Endothelial cell of umbilical vein (primary cell): ENCODE measurements at places on chromosomes 4 and X. TPM values are rescaled to one million over a fixed set of nuclear protein-coding genes. Genes with fewer than 3 reads are reported as not detected.

The IL13RA2 gene
- polyA plus RNA-seq = not detected in 2 replicates

The PAGE5 gene
- polyA plus RNA-seq = not detected in 2 replicates

The MAGEA9B gene
- polyA plus RNA-seq = not detected in 2 replicates

The ARSD gene
- polyA plus RNA-seq = 15.5 and 17.3 TPM in 2 replicates

The ZNF711 gene
- polyA plus RNA-seq = 1.3 and 2.2 TPM in 2 replicates

The STPG2 gene
- polyA plus RNA-seq = not detected in 2 replicates

The SMIM10 gene
- polyA plus RNA-seq = 2.0 and 2.4 TPM in 2 replicates

The TLR3 gene
- polyA plus RNA-seq = 1.6 TPM in 2 replicates

The MAGEE2 gene
- not detected in 2 replicates for polyA plus RNA-seq

The MTMR8 gene
- polyA plus RNA-seq = 0.23 and 0.24 TPM in 2 replicates

The RAB41 gene
- polyA plus RNA-seq = not detected in 2 replicates

The UGT2B17 gene
- not detected in 2 replicates for polyA plus RNA-seq

The H2BW2 gene
- polyA plus RNA-seq = not detected in 2 replicates

The BMP3 gene
- not detected in 2 replicates for polyA plus RNA-seq

The MGAT4D gene
- polyA plus RNA-seq = not detected in 2 replicates

The XAGE3 gene
- not detected in 2 replicates for polyA plus RNA-seq

The NUDT10 gene
- polyA plus RNA-seq = 0.08 and 0.22 TPM in 2 replicates

The GPR143 gene
- 17.7 TPM in 2 replicates for polyA plus RNA-seq

The KCND1 gene
- polyA plus RNA-seq = 0.54 and 1.1 TPM in 2 replicates

The APBB2 gene
- polyA plus RNA-seq = 66.7 and 79.8 TPM in 2 replicates

The KCNIP4 gene
- polyA plus RNA-seq = 0.03 TPM in 1 of 2 replicates, not detected in the other

The RASGEF1B gene
- polyA plus RNA-seq = not detected in 2 replicates

The GLOD5 gene
- not detected in 2 replicates for polyA plus RNA-seq

The MAGEC1 gene
- polyA plus RNA-seq = not detected in 2 replicates

The SCLT1 gene
- polyA plus RNA-seq = 2.1 and 3.2 TPM in 2 replicates

The VEGFC gene
- 18.7 and 20.4 TPM in 2 replicates for polyA plus RNA-seq

The CFI gene
- 6.5 and 10.0 TPM in 2 replicates for polyA plus RNA-seq

The HAND2 gene
- not detected in 2 replicates for polyA plus RNA-seq

The PNMA6A gene
- polyA plus RNA-seq = 1.2 and 1.4 TPM in 2 replicates

The G6PD gene
- 155 and 173 TPM in 2 replicates for polyA plus RNA-seq

The KLHL13 gene
- 17.3 and 18.2 TPM in 2 replicates for polyA plus RNA-seq
